SK-N-SH (cell line): ENCODE measurements at places on chromosomes 6 and 20.
A peak's percentile ranks its signal among the peaks of the same experiment; 100 is the strongest.

DNA sequence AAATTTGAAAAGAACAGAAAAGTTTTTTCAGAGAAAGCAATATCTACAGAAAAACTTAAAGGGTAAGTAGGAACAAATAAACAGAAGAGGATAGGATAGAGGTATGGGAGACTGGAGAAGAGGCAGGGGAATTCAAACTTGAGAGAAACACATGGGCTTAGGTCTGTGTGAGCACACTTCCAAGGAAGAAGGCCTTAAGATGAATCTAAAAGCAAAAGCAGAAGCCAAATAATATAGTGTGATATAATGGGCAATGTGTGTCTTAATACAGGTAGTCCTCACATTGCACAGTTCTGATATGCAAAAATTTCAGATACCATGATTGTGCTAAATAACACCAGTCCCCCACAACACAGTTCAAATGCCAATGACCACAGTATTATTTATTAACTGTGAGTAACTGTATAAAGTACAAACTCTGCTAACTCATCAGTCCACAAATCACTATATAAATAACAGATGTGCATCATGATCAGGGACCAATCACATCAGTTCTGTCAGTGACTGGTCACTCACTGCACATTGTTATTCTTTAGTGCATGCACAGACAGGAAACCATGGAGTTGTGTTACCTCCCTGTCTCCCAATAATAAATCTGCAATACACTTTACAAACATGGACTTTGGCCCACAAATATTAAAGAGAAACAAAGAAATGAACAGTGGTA lies 18.6 kb downstream of the SNX14 start:
- no peak for DNase-seq

- DNase-seq, result no peak
Measured at GRCh38 chr6:74368746-74369145, 672.7 kb downstream of the CD109 start.

DNA sequence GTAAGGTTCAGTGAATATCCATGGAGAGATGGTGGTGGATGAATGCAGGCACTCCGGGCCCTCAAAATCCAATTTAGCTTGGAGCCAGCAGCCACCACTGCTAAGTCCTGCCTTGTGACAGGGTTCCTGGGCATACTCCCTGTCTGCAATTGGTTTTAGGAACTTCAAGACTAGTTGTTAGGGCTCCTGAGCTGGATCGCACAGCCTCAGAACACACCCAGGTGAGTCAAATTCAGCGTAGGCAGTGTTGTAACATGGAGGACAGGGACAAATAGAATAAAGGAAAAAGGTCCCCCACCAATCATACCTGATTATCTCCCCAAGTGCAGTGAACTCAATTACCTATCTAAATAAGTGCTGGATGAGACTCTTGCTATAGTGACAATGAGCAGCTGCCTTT lies 74.6 kb downstream of the PERP start:
- no peak for DNase-seq

DNA sequence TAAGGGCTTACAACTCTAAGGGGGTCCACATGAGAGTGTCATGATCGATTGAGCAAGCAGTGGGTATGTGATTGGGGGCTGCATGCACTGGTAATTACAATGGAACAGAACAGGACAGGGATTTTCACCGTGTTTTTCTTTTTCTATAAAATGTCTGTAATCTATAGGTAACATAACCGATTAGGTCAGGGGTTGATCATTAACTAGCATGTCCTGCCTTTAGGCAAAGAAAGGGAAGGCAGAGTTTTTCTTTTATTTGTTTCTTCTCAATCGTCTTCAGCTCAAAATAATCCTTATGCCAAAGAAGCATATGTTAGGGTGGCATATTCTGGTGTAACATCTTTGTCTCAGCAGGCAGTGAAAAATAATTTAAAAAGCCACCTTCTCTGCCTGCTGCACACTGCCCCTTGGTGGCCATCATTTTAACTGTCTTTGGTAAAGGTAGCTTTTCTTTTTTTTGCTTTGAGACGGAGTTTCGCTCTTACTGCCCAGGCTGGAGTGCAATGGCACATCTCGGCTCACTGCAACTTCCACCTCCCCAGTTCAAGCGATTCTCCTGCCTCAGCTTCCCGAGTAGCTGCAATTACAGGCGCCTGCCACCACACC lies 9.7 kb upstream of the CEP43 start:
- DNase-seq, result peak; percentile 34

DNA sequence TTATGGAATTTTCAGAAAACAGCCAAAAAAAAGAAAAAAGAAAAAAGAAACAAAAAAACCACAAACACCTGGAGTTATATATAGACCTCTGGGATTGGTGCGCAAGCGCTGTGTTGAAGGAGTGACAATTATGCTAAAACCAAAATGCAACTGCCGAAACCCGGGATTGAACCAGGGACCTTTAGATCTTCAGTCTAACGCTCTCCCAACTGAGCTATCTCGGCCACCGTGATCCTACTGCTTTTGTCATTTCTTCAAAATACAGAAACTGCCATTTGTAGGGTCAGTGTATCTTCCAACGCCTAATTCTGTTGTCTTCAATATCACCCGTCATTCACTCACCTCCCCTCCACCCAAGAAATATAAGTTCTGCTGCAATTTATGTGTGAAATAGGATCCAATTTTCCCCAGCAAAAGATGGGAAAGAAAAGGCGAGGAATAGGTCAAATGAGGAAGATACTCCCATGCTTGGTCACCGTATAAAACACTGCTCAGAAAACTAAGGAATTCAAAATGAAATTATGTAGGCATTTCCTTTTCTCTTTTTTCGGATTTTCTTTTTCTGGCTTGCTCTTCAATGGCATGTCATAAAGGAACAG lies 116.0 kb downstream of the TRIM27 start:
- DNase-seq, result peak; percentile 43

DNA sequence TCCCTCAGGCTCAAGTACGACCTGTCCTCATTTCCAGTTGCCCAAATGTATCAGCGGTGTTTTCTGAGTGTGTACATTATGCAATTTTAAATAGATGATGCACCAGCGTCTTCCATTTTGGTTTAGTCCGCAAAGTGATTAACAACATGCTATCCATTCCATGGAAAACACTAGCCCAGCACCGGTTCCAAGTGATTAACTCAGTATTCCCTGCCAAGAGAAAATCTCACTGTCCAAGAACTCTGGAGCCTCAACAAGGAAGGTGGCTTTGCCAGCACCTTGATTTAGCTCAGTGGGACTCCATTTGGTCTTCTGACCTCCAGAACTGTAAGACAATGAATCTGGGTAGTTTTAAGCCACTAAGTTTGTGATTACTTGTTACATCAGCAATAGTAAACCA lies 107.2 kb downstream of the FOXC1 start:
- DNase-seq, result no peak

DNA sequence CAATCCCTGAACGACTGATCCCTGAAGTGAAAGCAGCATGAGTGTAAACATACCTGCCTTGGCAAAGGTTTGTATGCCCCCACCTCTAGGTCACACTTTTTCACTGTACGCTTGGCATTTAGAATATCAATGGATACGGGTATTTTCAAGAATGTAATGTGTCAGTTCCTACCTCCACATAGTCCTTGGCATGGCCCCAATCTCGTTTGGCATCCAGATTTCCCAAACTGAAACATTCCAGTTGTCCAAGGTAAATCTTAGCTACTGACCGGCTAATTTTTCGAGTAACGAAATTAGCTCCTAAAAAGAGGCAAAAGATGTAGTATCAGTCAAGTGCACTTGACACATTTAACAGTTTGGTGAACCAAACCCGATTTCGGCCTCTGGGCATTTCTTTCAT lies 315.5 kb downstream of the GMDS start:
- DNase-seq, result no peak

- DNase-seq, result peak; percentile 68
Measured at GRCh38 chr20:25399037-25399430, 8.4 kb upstream of the ABHD12 start.

- DNase-seq, result no peak
Measured at GRCh38 chr20:63508072-63508768, 9.3 kb upstream of the EEF1A2 start.

DNA sequence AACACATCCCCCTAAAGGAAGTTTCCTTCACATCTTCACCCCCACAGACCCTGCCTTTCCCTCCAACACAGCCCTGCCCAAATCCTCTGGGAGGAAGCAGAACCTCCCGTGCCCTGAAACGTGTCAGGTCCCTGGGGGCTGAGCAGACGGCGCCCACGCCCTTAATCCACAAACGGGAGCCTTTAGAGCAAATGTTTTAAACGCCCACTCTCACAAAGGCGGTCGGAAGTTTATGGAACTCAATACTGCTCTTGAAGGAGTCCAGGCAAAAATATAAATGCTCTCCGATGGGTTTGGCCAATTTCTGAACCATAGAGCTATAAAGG lies 237.1 kb upstream of the AFDN start:
- no peak for DNase-seq

DNA sequence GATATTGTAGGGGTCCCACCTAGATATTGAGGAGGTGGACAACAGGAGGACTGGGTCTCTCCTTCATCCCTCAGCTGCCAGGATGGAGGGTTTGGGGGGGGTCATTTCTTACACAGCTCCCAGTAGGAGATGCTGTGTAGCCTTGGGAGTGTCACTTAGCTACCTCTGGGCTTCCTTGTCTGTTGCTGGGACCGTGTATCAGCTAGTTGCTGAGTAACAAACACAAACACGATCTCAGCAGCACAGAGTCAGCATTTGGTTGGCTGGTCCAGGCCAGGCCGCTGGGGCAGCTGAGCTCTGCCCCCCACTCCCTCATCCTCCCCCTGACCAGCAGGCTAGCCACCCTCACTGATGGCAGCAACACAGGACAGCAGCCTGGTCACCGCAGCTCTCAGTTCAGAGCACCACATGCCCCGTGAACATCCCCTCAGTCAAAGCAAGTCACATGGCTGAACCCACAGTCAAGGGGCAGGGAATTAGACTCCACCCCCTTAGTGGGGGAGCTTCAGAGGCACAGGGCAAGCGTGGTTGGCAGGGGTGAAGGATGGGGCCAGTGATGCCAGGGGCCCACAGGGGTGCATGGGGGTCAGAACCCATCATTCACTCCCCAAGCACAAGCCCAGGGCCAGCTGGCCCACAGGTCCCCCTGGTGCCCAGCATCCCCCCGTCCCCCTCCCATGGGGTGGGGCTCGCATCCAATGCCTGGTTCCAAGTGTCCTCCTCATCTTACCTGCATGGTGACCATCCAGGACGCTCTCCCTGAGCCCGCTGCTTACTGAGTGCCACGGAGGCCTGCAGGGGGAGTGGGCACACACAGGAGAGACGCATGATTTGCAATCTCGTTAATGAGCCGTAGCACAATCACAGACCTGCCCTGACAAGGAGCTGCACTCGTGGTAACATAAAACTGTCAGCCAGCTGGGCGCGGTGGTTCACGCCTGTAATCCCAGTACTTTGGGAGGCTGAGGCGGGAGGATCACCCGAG lies 112.4 kb downstream of the TAF4 start:
- no peak for DNase-seq

- DNase-seq, result no peak
Measured at GRCh38 chr20:4375881-4376280, 345.8 kb upstream of the PRND start.

- no peak for DNase-seq
Measured at GRCh38 chr6:28632326-28632851, 106.7 kb downstream of the GPX5 start.

GRCh38 chr6:44135173-44135758 lies 7.9 kb downstream of the TMEM63B start:
- DNase-seq, result no peak

GRCh38 chr6:161373905-161374451 lies 100.1 kb upstream of the AGPAT4 start:
- peak; percentile 78 for DNase-seq

DNA sequence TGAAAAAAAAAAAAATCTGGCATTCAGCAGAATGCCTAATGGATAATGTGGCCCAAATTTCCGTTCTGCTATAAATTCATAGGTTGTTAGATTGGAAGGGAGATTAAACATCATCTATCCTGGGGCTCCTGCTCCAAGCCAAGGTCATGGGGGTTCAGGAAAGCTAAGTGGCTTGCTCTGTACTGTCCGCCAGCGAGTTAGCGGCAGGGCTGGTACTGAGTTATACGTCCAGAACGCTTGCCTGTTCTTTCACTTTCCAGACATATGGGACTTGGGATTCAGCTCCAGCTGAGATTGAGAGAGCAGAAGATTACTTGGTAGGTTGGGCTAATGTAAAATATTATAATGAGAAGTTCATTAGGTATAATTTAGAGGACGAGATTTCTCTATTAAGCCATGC lies 858 bp downstream of the RWDD1 start:
- peak; percentile 51 for DNase-seq

GRCh38 chr6:132490478-132491204 lies 22.3 kb downstream of the STX7 start:
- no peak for DNase-seq

DNA sequence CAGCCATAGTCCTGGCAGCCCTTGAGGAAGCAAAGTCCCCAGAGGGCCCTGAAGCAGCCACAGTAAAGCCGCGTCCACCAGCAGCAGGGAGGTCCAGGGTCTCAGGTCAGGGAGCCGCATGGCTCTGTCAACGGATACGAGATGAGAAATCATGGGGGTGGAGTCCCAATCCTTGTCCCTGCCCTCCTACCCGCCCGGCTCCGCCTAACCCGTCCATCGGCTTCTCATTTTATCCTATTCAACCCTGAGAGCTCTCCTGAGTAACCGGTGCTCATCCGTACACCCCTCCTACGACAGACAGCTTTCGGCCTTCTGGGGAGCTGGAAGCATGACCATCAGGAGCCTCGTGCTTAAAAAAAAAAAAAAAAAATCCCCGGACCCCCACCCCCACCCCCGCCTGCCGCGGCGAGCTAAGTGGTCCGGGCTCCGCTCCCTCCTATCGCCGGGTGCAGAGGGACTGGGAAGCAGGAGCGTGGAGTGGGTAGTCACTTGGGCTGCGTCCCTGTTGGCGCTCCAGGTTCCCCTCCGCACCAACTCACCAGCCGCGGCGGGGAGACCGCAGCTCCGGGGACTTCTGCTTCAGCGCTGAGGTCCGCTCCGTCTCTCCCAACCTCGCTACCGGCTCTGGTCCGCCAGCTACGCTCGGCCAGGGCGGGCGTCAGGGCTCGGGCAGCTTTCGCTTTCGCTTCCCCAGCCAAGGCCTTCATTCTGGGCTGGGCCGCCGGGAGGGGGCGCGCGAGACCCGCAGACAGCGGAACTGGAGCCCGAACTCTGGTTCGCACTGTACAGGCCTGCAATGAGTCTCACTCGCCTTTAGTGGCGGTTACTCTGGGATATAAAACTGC lies at the start of gene TAP2:
TAP2 (minus strand) TSS at position 626 of the 845 bp plus-strand sequence; CDS start at position 120, 506 bp downstream.
- DNase-seq, result peak; percentile 95

GRCh38 chr6:131061041-131061750 lies 1.8 kb downstream of the EPB41L2 start:
- no peak for DNase-seq
